ENCODE measurements at places on chromosomes 3 and 15.
A peak's percentile ranks its signal among the peaks of the same experiment; 100 is the strongest.

- no peak for DNase-seq
Observed at GRCh38 chr3:181839916-181840297, 128.2 kb downstream of the SOX2 start.

GRCh38 chr3:170520996-170521395 lies 64.9 kb downstream of the SLC7A14 start:
- no peak for DNase-seq

GRCh38 chr3:64518496-64518895 lies 169.3 kb downstream of the ADAMTS9 start:
- DNase-seq = no peak

DNA sequence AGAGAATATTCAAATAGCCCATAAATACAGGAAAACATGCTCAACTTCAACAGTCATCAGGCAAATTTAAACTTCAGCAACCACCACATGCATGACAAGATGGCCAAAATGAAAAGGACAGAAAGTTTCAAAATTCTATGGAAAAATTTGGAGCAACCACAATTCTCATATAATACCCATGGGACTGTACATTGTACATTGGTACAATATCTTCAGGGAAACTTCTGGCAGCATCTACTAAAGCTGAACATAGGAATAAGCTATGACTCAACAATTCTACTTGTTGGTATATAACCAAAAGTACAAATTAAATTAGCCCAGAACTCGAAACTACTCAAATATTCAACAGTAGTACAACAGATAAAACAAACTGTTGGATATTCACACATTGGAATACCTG lies 847.6 kb downstream of the TBL1XR1 start:
- no peak for DNase-seq

- DNase-seq = peak; percentile 23
Observed at GRCh38 chr3:27633224-27633545, 88.9 kb downstream of the EOMES start.

GRCh38 chr15:68445351-68445750 lies 13.4 kb upstream of the ITGA11 start:
- no peak for DNase-seq

- peak; percentile 40 for DNase-seq
Observed at GRCh38 chr15:63065262-63066221, 23.0 kb downstream of the TPM1 start.

DNA sequence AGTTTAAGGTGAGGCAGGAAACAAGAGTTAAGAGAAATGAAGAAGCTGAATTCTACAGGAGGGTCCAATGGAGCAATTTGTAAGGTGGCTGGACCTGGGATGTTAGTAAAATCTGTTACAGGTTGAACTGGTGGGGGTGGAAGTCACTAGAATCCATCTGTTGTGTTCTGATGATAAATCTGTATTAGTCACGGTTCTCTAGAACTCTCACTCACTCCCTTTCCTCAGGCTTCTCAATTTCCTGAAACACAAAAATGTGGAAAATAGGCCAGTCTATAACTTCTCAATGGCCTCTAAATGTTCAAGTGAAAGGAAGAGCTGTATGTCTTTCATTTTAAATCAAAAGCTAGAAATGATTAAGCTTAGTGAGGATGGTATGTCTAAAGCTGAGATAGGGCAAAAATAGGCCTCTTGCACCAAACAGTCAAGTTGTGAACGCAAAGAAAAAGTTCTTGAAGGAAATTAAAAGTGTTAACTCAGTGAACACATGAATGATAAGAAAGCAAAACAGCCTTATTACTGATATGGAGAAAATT lies 180.2 kb upstream of the CBLB start:
- no peak for DNase-seq

DNA sequence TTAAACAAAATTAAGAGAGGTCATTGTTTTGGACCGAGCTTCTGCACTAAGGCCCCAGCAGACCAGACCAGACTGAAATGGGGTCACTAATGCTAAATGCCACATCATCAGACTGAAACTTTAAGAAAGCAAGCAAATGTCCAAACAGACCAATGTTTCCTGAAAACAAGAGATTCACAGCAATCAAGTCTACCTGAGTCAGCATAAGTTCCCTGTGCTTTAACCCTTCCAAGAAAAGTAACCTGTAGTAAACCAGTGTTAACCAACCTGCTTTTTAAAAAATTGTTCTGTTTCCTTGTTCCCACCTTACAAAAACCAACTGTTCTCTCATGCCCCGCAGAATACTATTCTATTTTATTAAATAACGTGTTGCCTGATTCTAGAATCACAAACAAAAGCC lies 241.1 kb upstream of the GADL1 start:
- DNase-seq = no peak

All from myocyte (in vitro differentiated cells).